Activated B cell treated with CpG ODN at 0.5 μM for 24 hours (primary cell): ENCODE measurements at places on chromosomes 1 and 21. TPM values are rescaled to one million over a fixed set of nuclear protein-coding genes. Genes with fewer than 3 reads are reported as not detected.

DNA sequence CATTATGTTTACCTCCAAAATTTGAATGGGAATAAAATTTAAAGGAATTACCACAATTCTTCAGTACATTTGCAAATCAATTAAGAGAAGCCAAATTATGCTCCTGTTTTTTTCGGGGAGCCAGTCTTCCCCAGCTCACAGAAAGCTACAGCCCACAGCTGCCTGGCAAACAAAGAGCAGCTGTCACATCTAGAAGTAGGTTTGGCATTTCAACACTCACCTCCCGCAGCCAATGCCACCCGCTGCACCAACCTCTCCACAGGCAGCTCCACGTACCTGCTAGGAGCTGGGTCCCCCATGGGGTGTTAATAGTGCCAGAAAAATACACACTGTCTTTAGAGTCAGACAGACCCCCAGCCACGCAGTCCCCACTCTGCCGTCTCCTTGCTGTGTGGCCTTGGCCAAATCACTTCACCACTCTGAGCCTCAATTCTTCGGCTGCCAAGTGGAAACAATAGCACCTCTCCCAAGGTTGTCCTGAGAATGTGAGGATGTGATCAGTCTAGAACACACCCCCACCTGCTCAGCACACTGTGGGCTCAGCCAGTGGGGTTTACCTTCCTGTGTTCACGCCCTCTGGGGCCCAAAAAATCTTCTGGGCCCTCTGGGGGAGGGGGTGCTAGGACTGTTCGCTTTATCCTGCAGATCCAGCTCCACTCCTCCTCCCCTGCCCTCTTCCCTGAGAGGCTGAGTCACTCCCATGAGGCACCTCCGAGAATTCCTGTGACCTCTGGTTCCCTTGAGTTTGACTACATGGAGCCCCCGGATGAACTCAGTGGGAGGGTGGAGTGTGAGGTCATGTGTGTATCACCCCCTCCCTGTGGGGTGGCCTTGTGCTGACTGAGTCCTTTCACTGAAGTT is 204.3 kb upstream of the GRIK3 start:
- H3K27me3 ChIP-seq: peaks cover 9% of the 10 kb centered on the region
- peak overlapping the region; percentile 39 for H3K4me3 ChIP-seq
- H3K27ac ChIP-seq: no peak overlapping the region
- H3K36me3 ChIP-seq: no peaks in the 10 kb centered on the region
- H3K4me1 ChIP-seq: peaks cover 26% of the 10 kb centered on the region

GRCh38 chr1:219529116-219529515 is 83.8 kb downstream of the ZC3H11B start:
- H3K4me3 ChIP-seq: no peak overlapping the region
- H3K27ac ChIP-seq: no peak overlapping the region
- peaks cover 2% of the 10 kb centered on the region for H3K27me3 ChIP-seq
- H3K36me3 ChIP-seq: no peaks in the 10 kb centered on the region
- H3K4me1 ChIP-seq: no peaks in the 10 kb centered on the region
- no peak for DNase-seq

- H3K36me3 ChIP-seq: no peaks in the 10 kb centered on the region
- DNase-seq: peak; percentile 4
- H3K4me1 ChIP-seq: peaks cover 19% of the 10 kb centered on the region
Observed at GRCh38 chr1:234997896-234998741, 130.5 kb downstream of the TOMM20 start.

DNA sequence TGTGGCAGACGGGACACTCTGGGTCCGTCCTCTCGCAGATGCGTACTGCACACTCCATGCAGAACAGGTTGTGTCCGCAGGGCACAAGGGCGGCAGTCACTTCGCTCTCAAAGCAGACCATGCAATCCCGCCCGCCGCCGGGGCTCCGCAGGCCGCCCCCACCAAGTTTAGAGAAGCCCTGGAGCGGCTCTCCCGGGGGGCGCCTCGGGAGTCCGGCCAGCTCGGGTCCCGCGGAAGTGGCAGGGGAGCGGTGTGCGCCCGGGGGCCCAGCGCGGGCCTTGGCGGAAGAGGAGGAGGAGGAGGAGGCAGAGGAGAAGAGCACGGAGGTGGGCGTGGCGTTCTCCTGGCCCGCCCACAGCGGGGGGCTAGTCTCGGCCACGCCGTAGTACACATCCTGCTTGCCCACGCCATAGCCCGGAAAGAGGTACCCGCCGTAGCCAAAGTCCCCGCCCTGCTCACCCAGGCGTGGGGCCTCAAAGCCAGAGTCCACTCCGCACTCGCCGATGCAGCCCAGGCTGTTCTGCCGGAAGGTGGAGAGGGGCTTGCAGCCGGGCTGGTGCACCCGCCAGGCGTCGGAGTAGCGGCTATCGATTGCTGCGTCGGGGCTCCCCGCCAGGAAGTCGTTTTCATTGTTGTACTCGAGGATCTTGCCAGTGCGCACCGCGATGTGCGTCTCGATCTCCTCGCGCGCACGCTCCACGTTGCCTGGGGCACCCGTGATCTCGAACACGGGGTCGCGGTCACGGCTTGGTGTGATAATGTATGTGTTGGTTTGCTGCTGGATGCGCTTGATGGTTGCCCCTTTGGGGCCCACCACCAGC is 5.4 kb downstream of the MEX3A start:
- DNase-seq: peak; percentile 58
- H3K27me3 ChIP-seq: no peaks in the 10 kb centered on the region
- H3K4me3 ChIP-seq: peak overlapping the region; percentile 79

DNA sequence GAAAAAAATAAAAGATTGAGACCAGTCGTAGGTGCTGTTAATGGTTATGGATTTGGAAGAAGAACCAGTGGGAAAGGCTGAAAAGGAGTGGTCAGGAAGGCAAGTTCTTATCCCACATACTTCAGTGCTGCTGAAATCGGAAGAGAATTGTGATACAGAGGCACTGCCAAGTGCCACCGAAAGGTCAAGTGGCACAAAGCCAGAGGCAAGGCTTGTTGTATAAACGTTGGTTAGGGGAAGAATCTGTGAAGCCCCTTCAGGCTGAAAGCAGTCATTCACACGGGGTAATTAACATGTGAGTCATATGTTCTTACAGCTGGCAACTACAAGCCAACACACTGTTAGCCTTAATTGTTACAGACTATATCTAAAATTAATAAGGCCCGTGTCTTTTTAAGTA is 48.8 kb downstream of the ZBTB40 start:
- no peak overlapping the region for H3K27ac ChIP-seq
- no peaks in the 10 kb centered on the region for H3K4me1 ChIP-seq
- H3K27me3 ChIP-seq: no peaks in the 10 kb centered on the region
- H3K36me3 ChIP-seq: peaks cover 63% of the 10 kb centered on the region
- H3K4me3 ChIP-seq: no peak overlapping the region
- no peak for DNase-seq

WNT4 gene
- 6.5 and 7.9 TPM in 2 replicates for total RNA-seq

APOBEC4 gene
- total RNA-seq: not detected in 2 replicates
